ENCODE measurements at places on chromosomes 3 and 15.

GRCh38 chr15:48644467-48644826, 1.1 kb downstream of the FBN1 start:
- DNase-seq, result no peak

DNA sequence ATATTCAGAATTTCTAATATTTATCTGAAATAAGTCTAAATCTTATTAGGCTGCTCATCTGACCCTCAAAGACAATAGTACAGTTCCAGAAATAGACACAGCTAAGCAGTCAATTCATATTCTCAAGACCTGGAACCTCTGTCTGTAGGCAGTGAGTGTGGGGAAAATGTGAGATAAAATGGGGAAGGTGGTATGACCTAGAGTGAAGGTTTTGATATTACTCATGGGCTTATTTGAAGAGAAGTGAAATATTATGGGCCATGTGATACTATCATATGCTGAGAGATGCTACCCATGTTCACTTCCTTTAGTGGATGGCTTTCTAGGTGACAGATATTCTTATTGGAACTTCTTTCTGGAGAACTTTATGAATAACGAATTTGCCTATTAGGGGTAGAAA, 33.5 kb downstream of the TGFBR2 start:
- no peak for DNase-seq

- DNase-seq, result peak; percentile 60
Measured at GRCh38 chr3:189961522-189962161, 159.1 kb downstream of the P3H2 start.

- no peak for DNase-seq
Measured at GRCh38 chr3:38349684-38350359, 3.2 kb downstream of the XYLB start.

GRCh38 chr3:53740956-53741355, 105.3 kb downstream of the CHDH start:
- DNase-seq, result no peak

GRCh38 chr15:68232449-68232848, 2.9 kb upstream of the CLN6 start:
- no peak for DNase-seq

GRCh38 chr15:56468401-56468800, 3.5 kb upstream of the MNS1 start:
- no peak for DNase-seq

Measured in activated naive CD8-positive, alpha-beta T cell treated with anti-CD3 and anti-CD28 coated beads, Interleukin-2, amount 10 ng/mL, durations not matched to agents 7 days and 5 days (primary cell).